ENCODE measurements at places on chromosomes 1 and 21. TPM values are rescaled to one million over a fixed set of nuclear protein-coding genes. Genes with fewer than 3 reads are reported as not detected.

FCER1G gene
- total RNA-seq: 92.7 TPM

LYPD8 gene
- not detected for total RNA-seq

CIART gene
- total RNA-seq: 9.8 TPM

GRCh38 chr1:105686874-105687690 is 1369.4 kb upstream of the PRMT6 start:
- DNase-seq: no peak

DNA sequence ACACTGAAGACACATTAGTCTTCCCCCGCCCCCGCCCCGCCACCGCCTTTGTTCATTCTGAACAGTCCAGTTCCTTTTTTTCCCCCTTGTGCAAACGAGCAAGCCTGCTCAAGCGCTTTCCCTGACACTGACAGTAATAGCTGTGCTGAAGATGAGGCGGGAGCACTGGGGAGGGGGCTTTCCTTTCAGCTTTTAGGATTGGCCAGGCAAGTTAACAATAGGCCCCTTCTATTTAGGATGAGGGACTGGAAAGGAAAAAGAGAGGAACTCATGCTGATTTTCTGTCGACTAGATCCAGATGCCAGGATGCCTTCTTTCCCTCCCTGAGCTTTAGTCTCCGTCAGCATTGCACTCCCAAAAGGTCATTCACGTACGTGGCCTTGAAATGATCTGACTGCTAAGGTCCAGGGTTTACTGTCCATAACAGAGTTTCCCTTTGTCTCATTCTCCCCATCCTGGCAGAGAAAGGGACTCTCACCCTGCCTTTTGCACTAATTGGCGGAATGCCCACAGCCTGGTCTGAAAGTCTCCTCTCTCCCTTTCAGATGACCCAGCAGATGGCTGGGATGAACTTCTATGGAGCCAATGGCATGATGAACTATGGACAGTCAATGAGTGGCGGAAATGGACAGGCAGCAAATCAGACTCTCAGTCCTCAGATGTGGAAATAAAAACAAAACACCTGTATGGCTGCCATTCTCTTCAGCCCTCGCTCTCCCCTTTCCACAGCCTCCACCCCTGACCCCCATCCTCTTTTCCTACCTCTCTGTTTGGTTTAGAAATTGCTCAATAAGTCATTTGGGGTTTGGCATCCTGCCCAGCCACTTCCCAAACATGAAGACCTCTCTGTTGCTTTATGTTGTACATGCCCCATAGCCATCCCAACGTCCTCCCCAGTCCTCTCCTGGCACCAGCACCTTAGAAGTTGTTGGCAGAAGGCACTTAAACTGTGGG is 28.6 kb upstream of the ZFP69B start:
- no peak for DNase-seq

SPRR4 gene
- total RNA-seq: not detected

All from left cardiac atrium (tissue), 4 donors.